Activated CD4-positive, alpha-beta T cell treated with anti-CD3 and anti-CD28 coated beads, Interleukin-2, amount 50 U/mL, for 4 hours (primary cell): ENCODE measurements at places on chromosomes 16 and 17.

- no peak for DNase-seq
Measured at GRCh38 chr16:88286301-88286923, 96.3 kb upstream of the ZNF469 start.

GRCh38 chr17:285751-286422 is 66.7 kb downstream of the RPH3AL start:
- no peak for DNase-seq

GRCh38 chr17:27596566-27597187 is 34.3 kb upstream of the LGALS9 start:
- no peak for DNase-seq

GRCh38 chr16:51986301-51986700 is 560.6 kb downstream of the TOX3 start:
- DNase-seq, result no peak

DNA sequence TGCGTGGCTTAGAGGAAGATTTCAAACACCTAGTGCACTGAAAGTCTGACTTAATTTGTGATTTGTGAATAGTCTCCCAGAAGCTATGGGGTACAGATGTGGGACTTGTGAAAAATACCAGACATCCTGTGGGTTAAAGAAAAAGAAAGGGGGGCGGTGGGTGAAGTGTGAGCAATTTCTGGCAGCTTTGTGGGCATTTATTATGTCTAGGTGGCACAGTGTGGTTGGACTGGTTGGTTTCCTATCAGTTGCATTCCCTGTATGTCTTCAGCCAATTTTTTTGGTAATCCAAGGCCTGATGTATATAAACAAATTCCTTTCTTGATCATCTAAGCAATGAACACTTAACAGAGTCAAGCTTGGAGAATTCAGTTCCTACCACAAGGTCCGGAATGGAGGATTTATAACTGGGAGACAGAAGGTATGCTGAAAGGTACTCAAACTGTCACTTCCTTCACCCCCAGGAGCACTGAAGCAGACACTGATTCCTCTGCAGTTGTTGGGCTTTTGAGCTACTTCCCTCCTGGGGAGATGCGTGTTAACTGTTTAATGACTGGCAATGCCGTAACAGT is 211.6 kb downstream of the WWOX start:
- DNase-seq, result no peak

GRCh38 chr16:87761060-87761459 is 4.7 kb downstream of the KLHDC4 start:
- no peak for DNase-seq

DNA sequence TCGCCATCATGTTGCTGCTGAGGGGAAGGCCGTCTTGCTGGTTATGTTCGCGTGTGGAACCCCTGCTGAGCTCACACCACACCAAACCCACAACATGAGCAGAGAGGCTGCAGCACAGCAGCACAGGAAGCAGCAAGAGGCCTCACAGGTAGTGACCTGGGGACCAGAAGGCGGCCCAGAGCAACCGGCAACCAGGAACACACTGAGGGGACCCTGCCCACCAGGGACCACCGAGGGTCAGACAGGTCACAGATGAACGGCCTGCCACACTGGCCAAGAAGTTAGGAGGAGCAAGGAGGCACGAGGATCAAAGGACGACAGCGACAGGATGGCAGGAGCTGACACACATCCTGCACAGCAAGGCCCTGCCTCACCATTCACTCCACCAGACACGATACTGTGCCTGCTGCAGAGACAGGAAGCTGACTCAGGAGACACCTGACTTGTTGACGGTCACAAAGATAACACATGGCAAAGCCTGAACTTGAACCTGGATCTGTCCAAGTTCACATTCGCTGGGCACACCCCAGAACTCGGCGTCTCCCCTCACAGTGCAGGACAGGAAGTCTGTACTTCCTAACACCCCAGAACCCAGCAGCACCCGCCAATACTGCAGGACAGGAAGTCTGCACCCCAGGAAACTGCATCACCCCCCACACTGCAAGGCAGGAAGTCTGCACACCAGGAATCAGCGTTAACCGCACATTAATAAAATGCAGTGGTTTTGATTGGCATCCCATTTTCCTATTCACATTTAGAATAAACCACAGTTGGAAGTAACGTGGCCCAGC is 98.5 kb downstream of the ZNF778 start:
- DNase-seq, result peak; percentile 64

- no peak for DNase-seq
Measured at GRCh38 chr17:72031219-72031884, 89.5 kb upstream of the SOX9 start.

DNA sequence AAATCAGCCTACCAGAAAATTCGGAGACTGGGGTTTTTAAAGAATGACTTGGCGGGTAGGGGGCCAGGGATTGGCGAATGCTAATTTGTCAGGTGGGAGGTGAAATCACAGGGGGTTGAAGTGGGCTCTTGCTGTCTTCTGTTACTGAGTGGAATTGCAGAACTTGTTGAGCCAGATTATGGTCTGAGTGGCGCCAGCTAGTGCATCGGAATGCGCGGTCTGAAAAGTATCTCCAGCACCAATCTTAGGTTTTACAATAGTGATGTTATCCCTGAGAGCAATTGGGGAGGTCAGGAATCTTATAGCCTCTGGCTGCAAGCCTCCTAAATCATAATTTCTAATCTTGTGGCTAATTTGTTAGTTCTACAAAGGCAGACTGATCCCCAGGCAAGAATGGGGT is 762 bp upstream of the RBL2 start:
- DNase-seq, result no peak
